ENCODE measurements at places on chromosomes 2 and 18.
A peak's percentile ranks its signal among the peaks of the same experiment; 100 is the strongest.

- H3K4me3 ChIP-seq: no peak overlapping the region
- no peak overlapping the region for H3K27ac ChIP-seq
- no peaks in the 10 kb centered on the region for H3K27me3 ChIP-seq
- no peaks in the 10 kb centered on the region for H3K4me1 ChIP-seq
- DNase-seq: no peak
Measured at GRCh38 chr2:160956243-160956802, 203.9 kb upstream of the TANK start.

DNA sequence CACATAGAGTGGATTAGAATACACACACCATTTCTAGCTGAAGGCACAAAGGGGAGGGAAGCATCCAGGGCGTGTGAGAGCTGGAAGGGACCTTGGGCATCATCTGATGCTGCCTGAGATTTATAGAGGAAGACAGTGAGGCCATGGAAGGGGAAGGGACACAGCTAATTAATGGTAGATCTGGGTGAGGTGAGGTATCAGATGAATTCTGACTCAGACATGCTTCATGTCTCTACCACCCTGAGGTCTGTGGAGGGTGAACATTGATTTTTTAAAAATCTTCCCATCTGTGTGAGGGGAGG lies 42.2 kb upstream of the OTOF start:
- no peak overlapping the region for H3K27ac ChIP-seq
- peaks cover 3% of the 10 kb centered on the region for H3K27me3 ChIP-seq
- DNase-seq: no peak
- no peak overlapping the region for H3K4me3 ChIP-seq
- no peaks in the 10 kb centered on the region for H3K36me3 ChIP-seq

GRCh38 chr2:45191976-45192375 lies 182.7 kb upstream of the SIX2 start:
- DNase-seq: no peak
- H3K27ac ChIP-seq: no peak overlapping the region
- no peak overlapping the region for H3K4me3 ChIP-seq
- no peaks in the 10 kb centered on the region for H3K27me3 ChIP-seq
- no peaks in the 10 kb centered on the region for H3K4me1 ChIP-seq

DNA sequence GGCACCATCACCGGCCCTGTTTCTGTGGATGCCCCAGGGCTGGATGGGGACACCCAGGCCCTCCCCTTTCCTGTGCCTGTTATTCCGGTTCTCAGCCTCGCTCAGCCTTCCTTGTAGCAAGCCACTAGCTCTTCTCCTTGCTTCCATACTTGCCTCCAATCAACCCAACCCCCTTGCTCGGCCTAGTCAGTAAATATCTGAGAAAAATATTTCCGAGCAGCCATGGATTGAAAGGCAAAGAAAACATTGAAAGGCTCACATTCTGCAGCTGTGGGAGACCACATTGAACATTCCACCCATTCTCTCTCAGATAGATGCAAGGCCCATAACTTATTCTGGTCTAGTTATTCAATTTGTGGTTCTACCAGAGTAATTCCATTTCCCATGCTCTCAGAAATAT lies 114.9 kb downstream of the SPP2 start:
- no peaks in the 10 kb centered on the region for H3K27me3 ChIP-seq
- no peaks in the 10 kb centered on the region for H3K36me3 ChIP-seq
- no peak overlapping the region for H3K4me3 ChIP-seq
- DNase-seq: no peak
- H3K4me1 ChIP-seq: peaks cover 16% of the 10 kb centered on the region
- no peak overlapping the region for H3K27ac ChIP-seq

GRCh38 chr2:108092886-108093285 lies 106.6 kb downstream of the SLC5A7 start:
- no peak overlapping the region for H3K4me3 ChIP-seq
- no peak overlapping the region for H3K27ac ChIP-seq
- no peaks in the 10 kb centered on the region for H3K27me3 ChIP-seq
- DNase-seq: no peak
- H3K4me1 ChIP-seq: no peaks in the 10 kb centered on the region

DNA sequence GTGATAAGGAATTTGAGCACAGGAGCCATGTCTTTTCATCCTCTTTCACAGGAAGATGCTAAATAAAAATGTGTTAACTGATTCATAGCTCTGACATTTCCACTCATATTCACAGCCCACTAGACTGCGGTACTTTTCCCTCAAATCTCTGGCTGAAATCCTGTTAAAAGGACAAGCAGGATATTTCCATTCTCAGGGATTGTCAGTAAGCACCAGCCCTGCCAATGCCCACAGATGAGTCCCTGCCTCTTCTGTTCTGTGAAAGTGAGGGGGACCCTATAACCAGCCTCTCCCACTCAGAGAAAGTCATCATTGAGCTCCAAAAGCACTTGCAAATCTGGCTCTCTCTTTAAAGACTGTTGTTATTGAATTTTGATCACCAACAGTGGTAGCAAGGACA lies 440.5 kb downstream of the SETBP1 start:
- no peaks in the 10 kb centered on the region for H3K27me3 ChIP-seq
- H3K27ac ChIP-seq: no peak overlapping the region
- no peak overlapping the region for H3K4me3 ChIP-seq
- no peaks in the 10 kb centered on the region for H3K36me3 ChIP-seq
- no peaks in the 10 kb centered on the region for H3K4me1 ChIP-seq

- no peaks in the 10 kb centered on the region for H3K4me1 ChIP-seq
- H3K27ac ChIP-seq: no peak overlapping the region
- H3K27me3 ChIP-seq: no peaks in the 10 kb centered on the region
- H3K4me3 ChIP-seq: no peak overlapping the region
- DNase-seq: no peak
Measured at GRCh38 chr2:8203364-8203763, 478.5 kb upstream of the ID2 start.

- no peak for DNase-seq
- H3K27me3 ChIP-seq: no peaks in the 10 kb centered on the region
Measured at GRCh38 chr18:3350021-3350420, 88.1 kb downstream of the MYL12B start.

DNA sequence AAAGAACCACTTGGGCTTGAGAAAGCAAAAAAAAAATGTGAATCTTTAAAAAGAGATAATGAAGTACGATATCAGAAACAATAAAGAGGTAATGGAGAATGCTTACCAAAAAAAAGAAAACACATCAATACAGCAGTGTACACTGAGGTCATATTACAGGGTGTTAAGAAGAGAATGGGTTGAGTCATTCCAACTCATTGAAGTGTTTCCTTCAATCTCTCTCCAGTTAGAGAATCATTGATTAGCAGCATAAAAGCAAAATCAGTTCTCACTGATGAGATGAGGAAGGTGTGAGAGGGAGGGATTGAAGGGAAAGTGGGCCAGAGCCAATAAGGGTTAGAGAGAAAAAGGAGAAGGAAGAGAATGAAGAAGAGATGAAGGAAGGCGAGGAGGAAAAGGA lies 43.9 kb upstream of the SGPP2 start:
- no peak for DNase-seq
- H3K4me1 ChIP-seq: no peaks in the 10 kb centered on the region
- no peaks in the 10 kb centered on the region for H3K27me3 ChIP-seq
- H3K36me3 ChIP-seq: no peaks in the 10 kb centered on the region

GRCh38 chr2:196915507-196916189 lies 10.9 kb downstream of the PGAP1 start:
- peak; percentile 18 for DNase-seq
- no peak overlapping the region for H3K27ac ChIP-seq
- no peaks in the 10 kb centered on the region for H3K36me3 ChIP-seq
- H3K4me3 ChIP-seq: no peak overlapping the region
- H3K4me1 ChIP-seq: peaks cover 16% of the 10 kb centered on the region

GRCh38 chr2:27494944-27495554 lies at the start of gene FNDC4:
FNDC4 (minus strand) TSS chr2:27495200; CDS start chr2:27494679, 521 bp downstream.
- H3K36me3 ChIP-seq: no peaks in the 10 kb centered on the region
- peaks cover 9% of the 10 kb centered on the region for H3K4me1 ChIP-seq
- H3K4me3 ChIP-seq: peak within 1 kb of the TSS; percentile 21
- no peak within 1 kb of the TSS for H3K27ac ChIP-seq
- peak; percentile 23 for DNase-seq
- H3K27me3 ChIP-seq: peaks cover 33% of the 10 kb centered on the region

DNA sequence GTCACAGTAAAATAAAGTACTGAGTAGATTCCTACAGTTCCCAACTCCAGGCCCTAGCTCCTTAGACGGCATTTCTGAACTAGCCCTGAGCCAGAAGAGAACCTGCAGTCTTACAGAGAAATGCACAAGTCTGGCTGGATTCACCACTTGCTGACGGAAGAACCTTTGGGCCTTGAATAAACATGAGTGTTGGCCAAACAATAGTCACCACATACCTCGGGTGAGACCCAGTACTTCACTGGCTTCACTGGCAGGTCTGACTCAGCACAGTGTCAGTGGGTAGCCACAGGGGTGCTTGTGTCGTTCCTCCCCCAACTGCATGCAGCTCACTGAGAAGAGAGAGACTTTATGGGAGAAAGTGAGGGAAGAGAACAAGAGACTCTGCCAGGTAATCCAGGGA lies 88.9 kb downstream of the TMEM185B start:
- DNase-seq: no peak
- H3K4me1 ChIP-seq: no peaks in the 10 kb centered on the region
- H3K27me3 ChIP-seq: no peaks in the 10 kb centered on the region

- no peaks in the 10 kb centered on the region for H3K27me3 ChIP-seq
- H3K4me3 ChIP-seq: no peak overlapping the region
- no peaks in the 10 kb centered on the region for H3K4me1 ChIP-seq
- DNase-seq: no peak
Measured at GRCh38 chr2:48759682-48760081, 4.2 kb upstream of the LHCGR start.

- no peak overlapping the region for H3K4me3 ChIP-seq
- H3K36me3 ChIP-seq: no peaks in the 10 kb centered on the region
- DNase-seq: no peak
- no peaks in the 10 kb centered on the region for H3K27me3 ChIP-seq
- H3K4me1 ChIP-seq: no peaks in the 10 kb centered on the region
- H3K27ac ChIP-seq: no peak overlapping the region
Measured at GRCh38 chr2:37301408-37301807, 23.2 kb downstream of the PRKD3 start.

DNA sequence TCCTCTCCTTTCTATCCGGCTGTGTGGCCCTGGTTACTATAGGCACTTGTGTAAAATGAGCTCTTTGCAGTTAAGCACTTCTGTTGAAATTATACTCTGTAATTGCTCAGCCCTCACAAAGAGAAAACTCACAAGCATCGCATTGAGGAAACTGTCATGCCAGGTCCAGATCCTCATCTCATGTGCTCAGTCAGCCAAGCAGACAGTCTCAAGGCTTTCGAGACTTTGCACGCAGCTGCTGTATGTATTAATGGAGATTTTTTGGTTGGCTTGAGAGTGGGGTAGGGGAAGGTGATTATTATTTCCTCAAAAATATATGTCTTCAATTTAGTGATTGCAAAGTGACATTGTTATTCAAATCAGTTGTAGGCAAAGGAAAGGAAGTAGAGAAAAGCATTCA lies 33.0 kb upstream of the PHLPP1 start:
- H3K27me3 ChIP-seq: no peaks in the 10 kb centered on the region
- no peak overlapping the region for H3K4me3 ChIP-seq
- H3K27ac ChIP-seq: no peak overlapping the region

DNA sequence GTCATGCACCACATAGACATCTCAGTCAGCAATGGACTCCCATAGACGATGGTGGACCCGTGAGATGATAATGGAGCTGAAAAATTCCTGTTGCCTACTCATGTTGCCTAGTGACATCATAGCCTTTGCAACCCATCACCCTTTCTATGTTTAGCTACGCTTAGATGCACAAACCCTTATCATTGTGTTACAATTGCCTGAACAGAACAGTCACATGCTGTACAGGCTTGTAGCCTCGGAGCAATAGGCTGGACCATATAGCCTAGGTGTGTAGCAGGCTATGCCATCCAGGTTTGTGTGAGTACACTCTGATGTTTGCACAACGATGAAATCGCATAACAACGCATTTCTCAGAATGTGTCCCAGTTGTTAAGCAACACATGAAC lies 221.6 kb downstream of the ALPK2 start:
- H3K27me3 ChIP-seq: no peaks in the 10 kb centered on the region
- no peak for DNase-seq
- H3K4me1 ChIP-seq: no peaks in the 10 kb centered on the region
- H3K36me3 ChIP-seq: no peaks in the 10 kb centered on the region
- H3K27ac ChIP-seq: no peak overlapping the region
- H3K4me3 ChIP-seq: no peak overlapping the region

DNA sequence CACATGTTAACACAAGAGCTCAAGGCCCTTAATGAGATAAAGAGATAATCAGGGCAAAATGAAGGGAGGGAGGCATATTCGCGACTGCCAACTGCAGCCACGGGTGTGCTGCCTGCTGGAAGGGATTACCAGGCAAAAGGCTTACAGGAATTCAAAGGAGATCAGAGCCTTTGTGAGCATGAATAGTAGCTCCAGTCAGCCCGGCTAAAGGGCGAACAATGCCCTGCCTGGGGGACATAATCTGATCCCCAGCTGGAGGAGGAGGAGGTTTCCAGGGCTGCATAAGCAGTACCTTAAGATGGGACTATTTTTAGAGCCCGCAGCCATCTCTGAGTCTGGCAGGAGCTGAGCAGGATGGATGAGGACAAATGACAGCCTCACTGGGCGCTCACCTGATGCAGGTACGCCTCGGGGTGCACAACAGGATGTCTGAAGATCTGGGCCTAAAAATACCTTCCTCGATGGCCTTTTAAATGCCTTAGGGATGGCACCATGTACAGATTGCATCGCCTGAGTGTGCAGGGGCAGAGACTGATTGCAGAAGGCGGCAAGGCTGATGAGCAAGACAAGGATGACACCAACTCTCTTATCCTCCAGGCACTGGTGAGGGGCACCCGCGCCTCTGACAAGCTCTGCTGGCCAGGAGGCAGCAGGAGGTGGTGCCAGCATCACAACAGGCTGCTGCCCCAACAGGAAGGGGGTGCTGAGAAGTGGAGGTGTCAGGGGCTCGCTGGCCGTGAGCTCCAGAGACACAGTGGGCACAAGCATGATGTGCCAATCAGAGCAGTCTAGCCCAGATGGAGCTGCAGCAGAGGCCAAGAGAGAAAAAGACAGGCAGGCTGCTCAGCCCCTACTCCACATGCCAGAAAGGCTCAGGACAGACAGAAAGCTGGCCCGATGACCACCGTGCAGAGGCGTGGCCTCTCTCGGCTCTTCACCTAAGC lies 111.4 kb downstream of the EIPR1 start:
- peak; percentile 12 for DNase-seq
- no peaks in the 10 kb centered on the region for H3K27me3 ChIP-seq
- no peak overlapping the region for H3K27ac ChIP-seq
- no peak overlapping the region for H3K4me3 ChIP-seq

DNA sequence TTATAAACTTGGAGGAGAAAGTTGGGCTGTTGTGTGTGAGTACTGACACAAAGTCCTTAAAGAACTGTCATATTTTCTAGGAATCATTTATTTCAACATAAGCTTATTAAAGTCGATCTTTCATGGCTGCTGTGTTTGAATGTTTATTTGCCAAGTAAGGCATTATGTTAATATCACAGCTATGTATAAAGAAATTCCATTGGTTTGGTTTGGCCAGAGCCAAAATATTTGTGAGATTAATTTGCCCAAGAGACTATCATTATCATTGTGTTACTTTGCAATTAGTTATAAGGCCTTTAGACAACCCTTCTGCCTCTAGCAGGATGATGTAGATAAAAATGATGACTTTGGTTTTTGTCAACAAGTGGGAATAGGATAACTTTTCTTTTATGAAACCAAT lies 240.6 kb upstream of the NT5C1B start:
- no peaks in the 10 kb centered on the region for H3K4me1 ChIP-seq
- no peaks in the 10 kb centered on the region for H3K36me3 ChIP-seq
- no peak for DNase-seq
- H3K27me3 ChIP-seq: no peaks in the 10 kb centered on the region
- no peak overlapping the region for H3K27ac ChIP-seq

All from CD8-positive, alpha-beta memory T cell (primary cell).